ENCODE measurements at places on chromosomes 1 and 21.

DNA sequence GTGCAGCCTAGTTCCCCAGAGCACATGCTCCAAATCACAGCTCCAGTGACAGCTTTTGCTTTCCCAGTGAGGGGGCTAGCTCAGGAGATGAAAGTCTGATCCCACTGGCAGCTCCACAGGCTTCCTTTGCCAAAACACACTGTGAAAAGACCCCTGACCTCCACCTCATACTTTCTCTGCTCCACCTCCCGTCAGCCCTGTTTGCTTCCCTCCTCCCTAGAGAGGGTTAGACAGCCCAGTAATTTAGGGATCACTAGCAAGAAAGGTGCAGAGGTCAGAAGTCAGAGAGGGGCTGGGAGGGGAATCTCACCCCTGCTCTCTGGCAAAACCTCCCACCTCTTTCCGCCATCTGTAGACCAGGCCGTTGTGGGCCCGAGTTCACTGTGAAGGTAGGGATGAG lies 62.8 kb downstream of the PLXNA2 start:
- DNase-seq: no peak

DNA sequence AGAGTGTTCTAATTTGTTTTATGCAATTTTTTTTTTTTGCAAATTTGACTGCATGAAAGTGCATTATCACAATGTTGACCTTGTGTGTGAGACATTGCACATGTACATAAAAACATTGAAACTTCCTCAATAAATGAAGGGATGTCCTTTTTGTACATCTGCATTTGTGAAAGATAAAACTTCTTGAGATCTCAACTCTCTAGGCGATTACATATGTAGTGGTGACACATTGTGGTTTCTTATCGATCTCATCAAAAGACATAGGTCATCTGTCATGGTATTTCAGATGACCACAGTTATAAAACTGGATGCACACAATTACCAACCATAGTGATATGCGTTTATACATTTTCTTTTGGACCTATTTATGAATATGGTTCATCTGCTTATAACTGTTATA lies 35.6 kb upstream of the C21orf91 start:
- no peak for DNase-seq

DNA sequence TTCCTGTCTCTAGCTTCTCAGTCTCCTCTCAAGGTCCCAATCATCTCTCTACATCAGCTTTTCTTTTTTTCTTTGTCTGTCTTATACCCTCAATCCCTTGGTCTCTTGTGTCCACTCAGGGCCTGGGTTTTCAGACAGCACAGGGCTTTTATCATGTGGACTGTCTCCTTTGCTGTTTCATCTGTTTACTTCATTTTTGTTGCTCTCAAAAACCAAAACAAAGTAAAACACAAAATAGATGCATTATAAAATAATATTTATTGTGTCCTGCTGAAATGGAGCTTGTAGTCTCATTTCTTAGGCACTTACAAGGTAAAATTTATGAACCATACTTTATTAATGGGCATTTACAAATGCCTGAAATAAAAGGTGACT lies 17.8 kb upstream of the SLAMF6 start:
- no peak for DNase-seq

DNA sequence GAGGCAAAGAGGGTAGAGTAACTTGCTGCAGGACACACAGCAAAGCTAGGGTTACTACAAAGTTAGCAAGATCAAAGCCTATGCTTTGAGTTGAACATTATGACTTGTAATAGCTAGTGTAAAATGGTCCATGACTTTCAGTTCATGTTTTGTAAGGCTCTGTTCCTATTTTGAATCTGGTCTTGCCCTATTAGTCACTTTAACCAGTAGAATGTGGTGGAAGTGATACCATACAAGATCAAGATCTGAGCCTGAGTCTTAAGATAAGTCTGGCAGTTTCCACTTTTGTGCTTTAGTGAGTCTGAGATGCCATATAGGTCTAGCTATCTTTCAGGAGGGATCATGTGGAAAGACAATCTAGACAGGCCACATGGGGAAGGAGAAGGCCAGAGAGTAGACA lies 282.1 kb upstream of the BRINP3 start:
- DNase-seq: no peak

- DNase-seq: peak; percentile 92
Measured at GRCh38 chr1:41380979-41381691, 19.9 kb downstream of the FOXO6 start.

- no peak for DNase-seq
Measured at GRCh38 chr1:164969253-164969652, 387.3 kb downstream of the LMX1A start.

GRCh38 chr1:43296207-43296606 lies 4.6 kb upstream of the TIE1 start:
- DNase-seq: no peak

GRCh38 chr1:92446546-92446945 lies 40.2 kb downstream of the GFI1 start:
- no peak for DNase-seq

DNA sequence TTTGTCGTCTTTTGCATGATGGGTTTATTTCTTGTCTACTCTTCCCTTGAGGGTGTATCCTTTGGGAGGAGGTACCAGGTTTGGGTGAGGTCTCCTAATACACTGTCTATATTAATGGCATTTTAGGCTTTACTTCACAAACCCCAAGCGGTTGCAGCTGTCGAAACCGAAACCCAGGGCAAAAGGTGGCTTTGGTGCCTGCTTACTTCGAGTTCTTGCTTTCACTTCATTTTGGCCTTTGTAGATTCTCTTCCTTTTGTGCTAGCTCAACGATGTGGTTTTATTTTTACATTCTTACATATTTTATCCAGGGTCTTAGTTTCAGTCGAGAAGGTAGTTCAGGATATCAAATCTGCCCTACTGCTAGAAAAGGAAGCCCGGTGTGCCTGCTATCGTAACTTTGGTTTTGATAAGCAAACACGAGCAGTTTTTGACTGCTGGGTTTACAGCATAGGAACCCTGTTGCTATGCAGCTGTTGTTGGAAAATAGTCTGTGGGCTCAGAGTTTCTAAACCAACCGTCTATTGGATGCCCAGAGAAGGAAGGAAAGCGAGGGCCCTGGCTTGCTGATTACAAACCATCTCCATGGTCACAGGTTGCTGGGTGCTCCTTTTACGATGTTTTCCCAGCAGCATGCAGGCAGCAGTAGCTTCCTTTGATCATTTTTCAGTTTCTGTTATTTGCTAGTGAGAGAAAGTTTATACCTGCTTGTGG lies 9.8 kb upstream of the TSPAN2 start:
- DNase-seq: peak; percentile 74

DNA sequence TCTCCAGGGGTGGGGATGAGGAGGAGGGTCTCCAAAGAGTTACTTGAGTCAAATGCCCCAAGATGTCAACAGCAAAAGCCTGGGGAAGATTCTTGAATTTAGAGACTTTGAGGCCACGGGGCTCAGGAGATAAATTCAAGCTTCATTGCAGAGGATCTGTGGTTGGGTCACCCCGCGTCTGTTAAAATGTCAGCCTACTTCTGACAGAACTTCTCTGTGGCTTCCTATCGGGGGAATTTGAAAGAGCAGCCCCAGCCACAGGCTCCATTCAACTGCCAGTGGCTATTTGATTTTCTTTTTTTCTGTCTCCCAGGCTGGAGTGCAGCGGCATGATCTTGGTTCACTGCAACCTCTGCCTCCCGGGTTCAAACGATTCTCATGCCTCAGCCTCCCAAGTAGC lies 62.5 kb upstream of the EFHD2 start:
- no peak for DNase-seq

GRCh38 chr1:182802006-182802803 lies 12.6 kb downstream of the NPL start:
- DNase-seq: no peak

DNA sequence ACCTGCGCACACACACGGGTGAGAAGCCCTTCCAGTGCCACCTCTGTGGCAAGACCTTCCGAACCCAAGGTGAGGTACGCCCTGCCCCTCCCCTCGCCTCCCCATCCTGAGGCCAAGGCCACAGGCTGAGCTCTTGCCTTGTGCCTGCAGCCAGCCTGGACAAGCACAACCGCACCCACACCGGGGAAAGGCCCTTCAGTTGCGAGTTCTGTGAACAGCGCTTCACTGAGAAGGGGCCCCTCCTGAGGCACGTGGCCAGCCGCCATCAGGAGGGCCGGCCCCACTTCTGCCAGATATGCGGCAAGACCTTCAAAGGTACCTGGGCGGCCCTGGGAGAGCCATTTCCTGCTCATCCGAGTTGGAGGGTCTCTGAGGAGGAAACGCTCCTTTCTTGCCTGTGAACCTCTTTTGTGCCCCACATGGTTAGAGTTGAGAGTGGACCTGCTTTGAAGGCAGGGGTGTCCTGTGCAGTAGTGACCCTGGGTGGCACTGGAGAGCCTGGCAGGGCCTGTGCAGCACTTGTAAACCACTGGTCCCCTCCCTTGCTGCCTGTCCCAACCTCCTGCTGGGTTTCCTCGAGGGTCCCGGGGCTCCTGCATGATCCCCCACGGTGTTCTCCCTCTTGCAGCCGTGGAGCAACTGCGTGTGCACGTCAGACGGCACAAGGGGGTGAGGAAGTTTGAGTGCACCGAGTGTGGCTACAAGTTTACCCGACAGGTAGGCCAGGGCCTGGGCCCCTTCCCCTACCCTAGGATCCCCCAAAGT lies 8.5 kb downstream of the ZBTB48 start:
- DNase-seq: no peak

- no peak for DNase-seq
Measured at GRCh38 chr1:22953740-22954141, 18.9 kb downstream of the LACTBL1 start.

- no peak for DNase-seq
Measured at GRCh38 chr1:54493608-54494007, 54.4 kb upstream of the ACOT11 start.

DNA sequence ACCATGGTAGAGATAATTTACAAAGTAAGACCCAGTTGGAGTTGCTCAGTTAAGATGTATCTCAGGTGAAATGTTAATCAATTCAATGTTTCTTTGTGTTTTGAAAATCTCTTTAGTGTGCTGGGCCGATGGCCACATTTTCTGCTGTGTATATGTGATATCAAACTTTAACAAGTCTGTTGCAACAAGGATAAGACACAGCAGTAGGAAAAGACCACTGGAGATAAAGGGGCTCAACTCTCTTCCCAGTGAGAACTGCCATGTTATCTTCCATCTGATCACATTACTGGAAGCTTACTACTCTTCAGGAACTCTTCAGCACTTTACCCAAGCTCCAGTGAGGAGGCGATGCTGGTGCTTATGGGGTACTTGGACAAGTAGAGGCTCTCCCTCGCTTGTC lies 227.7 kb downstream of the NFIA start:
- no peak for DNase-seq

DNA sequence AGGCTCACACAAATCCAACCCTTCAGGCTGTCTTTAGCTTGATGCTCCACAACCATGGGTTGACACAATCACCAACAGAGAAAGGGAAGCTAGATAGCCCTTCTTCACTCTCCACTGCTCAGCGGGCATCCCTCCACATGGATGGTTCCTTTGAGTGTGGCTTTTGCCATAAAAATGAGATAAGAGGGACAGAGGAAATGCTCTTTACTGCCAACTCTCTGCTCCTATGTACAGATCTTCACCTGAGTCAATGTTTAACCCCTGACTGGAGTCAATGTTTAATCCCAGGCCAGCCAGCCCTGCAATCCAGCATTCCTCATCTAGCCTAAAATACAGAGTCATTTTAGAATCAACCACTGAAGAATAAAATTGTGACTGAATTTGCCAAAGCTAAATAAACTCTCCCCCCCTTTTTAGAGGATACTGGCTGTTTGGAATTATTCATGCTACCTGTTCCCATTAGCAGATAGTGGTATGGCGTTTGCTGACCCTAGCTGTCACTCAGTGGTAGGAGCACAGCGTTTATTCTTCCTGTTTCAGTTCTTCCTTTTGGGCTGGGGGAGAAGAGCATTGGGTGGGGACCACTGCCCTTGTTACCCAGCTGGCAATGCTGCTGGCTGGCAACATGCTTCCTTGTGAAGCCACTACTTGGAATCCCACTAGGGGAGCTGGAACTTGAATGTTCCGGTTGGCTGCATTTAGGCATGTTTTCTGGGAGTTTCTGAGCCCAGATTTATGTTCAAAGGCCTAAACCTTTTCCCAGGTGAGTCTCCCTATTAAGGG lies 5.2 kb upstream of the PIGR start:
- DNase-seq: no peak

- no peak for DNase-seq
Measured at GRCh38 chr1:230394134-230394533, 32.0 kb downstream of the PGBD5 start.

DNA sequence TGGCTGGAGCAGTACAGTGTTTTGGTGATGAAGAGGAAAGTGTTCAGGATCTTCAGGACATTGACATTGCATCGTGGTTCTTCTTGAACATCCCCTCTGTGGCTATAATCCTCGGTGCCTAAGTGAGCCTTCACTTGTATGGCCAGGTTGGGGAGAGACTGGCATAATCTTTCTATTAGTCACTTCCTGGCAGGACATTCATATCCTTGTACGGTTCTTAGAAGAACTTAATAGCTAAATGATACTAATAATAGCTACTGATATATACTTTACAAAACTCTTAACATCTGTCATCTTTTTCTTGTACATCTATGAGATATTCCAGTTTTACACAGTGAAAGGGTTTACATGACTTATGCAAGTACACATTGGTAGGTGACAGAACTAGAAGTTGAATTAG lies 35.8 kb downstream of the CELF3 start:
- no peak for DNase-seq

- DNase-seq: no peak
Measured at GRCh38 chr1:168321945-168322344, 41.3 kb downstream of the TBX19 start.

DNA sequence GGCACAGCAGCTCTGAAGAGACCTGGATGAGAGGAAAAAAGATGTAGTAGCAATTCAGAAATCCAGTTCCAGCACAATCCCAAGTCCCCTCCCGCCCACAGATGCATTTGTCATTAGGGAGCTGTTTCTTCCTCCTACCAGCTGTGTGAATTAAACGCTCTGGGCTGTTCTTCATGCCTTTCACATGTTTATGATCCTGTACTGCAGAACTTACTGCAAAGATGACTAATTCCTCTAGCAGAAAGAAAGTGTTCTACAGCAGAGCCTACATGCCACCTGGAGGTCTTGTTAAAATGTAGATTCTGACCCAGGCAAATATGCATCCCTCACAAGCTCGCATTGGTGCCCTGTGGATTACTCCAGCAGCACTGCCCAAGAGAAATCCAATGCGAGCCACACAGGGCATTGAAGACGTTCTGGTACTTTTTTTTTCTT lies 6.5 kb downstream of the ENO1 start:
- DNase-seq: no peak

GRCh38 chr1:82565146-82565545 lies 764.4 kb downstream of the ADGRL2 start:
- no peak for DNase-seq

DNA sequence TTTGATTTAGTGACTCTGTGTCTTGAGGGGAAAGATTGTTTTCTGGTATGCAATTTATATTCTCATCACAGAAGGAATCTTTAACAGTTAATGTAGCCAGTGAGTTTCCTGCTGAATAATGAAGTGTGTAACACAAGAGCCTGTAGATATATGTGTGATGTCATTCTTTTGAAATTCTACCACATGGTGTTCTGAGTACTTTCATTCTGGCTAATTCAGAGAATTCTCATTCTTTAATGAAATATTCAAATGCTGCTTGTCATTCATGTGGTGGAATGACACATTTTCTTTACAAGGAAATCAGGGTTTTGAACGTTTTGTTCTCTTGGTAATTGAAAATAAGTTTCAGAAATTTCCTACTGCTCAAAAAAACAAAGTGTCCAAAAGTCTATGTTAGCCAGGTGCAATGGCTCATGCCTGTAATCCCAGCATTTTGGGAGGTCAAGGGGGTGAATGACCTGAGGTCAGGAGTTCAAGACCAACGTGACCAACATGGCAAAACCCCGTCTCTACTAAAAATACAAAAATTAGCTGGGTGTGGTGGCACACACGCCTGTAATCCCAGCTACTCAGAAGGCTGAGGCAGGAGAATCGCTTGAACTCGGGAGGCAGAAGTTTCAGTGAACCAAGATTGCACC lies 79.6 kb downstream of the MAP3K21 start:
- DNase-seq: no peak

- DNase-seq: no peak
Measured at GRCh38 chr1:10824821-10825540, 28.5 kb upstream of the CASZ1 start.

All from NCI-H1417 treated with DMSO at 0.1 percent for 48 hours (cell line).